ENCODE measurements at places on chromosomes 4 and X.

DNA sequence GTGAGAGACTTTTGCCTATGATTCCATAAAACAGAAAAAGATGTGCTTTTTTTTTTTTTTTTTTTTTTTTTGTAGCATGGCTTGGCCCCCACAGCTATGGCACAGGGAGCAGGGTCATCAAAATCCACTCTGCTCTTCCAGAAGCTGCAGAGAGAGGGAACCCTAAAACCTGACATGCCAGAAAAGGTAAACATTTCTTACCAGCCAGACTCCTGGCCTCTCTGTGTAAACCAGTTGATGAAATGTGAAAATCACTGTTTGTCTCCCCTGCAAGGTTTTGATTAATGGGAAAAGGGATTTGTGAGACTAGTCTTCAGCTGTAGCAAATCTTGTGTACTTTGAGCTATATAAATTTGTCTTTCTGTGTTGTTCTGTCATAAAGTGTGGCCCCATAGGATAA lies 105.9 kb downstream of the ARSJ start:
- no peak overlapping the region for H3K27ac ChIP-seq
- H3K4me3 ChIP-seq, result no peak overlapping the region
- H3K36me3 ChIP-seq, result no peaks in the 10 kb centered on the region
- no peaks in the 10 kb centered on the region for H3K27me3 ChIP-seq
- no peaks in the 10 kb centered on the region for H3K4me1 ChIP-seq

DNA sequence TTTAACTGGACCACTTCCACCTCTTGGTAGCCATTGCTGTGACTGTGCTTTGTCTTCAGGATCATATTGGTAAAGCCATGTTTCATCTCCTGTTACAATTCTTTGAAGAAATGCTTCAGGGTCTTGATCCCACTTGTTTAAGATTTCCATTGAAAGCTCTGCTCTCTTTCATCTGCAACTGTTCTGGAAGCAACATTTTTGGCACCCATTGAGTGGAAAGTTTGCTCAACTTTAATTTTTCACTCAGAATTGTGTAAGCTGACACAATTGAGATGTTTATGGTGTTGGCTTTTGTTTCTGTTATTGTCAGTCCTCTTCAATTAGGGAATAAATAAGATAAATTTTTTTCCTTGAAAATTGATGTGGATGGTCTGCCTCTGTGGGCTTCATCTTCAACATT lies 237.4 kb downstream of the MAPK10 start:
- no peaks in the 10 kb centered on the region for H3K36me3 ChIP-seq
- no peaks in the 10 kb centered on the region for H3K27me3 ChIP-seq
- no peak for DNase-seq

GRCh38 chr4:9765091-9765490 lies 16.3 kb upstream of the DRD5 start:
- H3K27me3 ChIP-seq, result no peaks in the 10 kb centered on the region
- no peak overlapping the region for H3K4me3 ChIP-seq
- no peak for DNase-seq

GRCh38 chr4:158122501-158122900 lies 50.3 kb downstream of the GASK1B start:
- no peaks in the 10 kb centered on the region for H3K36me3 ChIP-seq
- no peak overlapping the region for H3K4me3 ChIP-seq
- H3K27ac ChIP-seq, result no peak overlapping the region
- H3K4me1 ChIP-seq, result no peaks in the 10 kb centered on the region
- DNase-seq, result no peak
- no peaks in the 10 kb centered on the region for H3K27me3 ChIP-seq

GRCh38 chr4:176844448-176844847 lies 51.7 kb upstream of the VEGFC start:
- H3K27me3 ChIP-seq, result no peaks in the 10 kb centered on the region
- H3K36me3 ChIP-seq, result no peaks in the 10 kb centered on the region
- no peak for DNase-seq

- H3K36me3 ChIP-seq, result no peaks in the 10 kb centered on the region
- no peak overlapping the region for H3K27ac ChIP-seq
- no peak for DNase-seq
- H3K4me1 ChIP-seq, result no peaks in the 10 kb centered on the region
- no peaks in the 10 kb centered on the region for H3K27me3 ChIP-seq
- H3K4me3 ChIP-seq, result no peak overlapping the region
These were observed 84.8 kb upstream of the ZNF827 start for GRCh38 chr4:146023334-146023967.

GRCh38 chrX:41176263-41176662 lies 91.0 kb downstream of the USP9X start:
- no peak overlapping the region for H3K4me3 ChIP-seq
- DNase-seq, result no peak
- H3K36me3 ChIP-seq, result peaks cover 31% of the 10 kb centered on the region
- H3K27me3 ChIP-seq, result no peaks in the 10 kb centered on the region
- no peaks in the 10 kb centered on the region for H3K4me1 ChIP-seq
- no peak overlapping the region for H3K27ac ChIP-seq

DNA sequence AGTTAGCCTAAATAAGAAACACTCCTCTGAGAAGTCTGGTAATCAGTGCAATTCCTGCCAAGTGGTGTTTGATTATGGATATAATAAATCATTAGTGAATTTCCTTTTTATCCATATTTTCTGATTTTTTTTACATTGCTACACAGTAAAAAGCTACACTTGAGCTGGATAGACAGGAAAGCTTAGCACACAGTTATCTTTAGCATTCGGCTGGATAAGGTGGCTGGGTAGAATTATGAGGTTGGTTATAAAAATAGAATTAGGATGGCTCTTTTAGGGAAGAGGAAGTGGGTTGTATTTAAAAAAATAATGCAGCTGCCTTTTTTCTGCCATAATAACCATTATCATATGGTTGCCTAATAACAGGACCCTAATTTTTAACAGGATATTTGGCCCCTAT lies 460.6 kb downstream of the NAF1 start:
- H3K4me3 ChIP-seq, result no peak overlapping the region
- no peaks in the 10 kb centered on the region for H3K27me3 ChIP-seq
- no peaks in the 10 kb centered on the region for H3K4me1 ChIP-seq
- no peak overlapping the region for H3K27ac ChIP-seq
- DNase-seq, result no peak

- H3K4me3 ChIP-seq, result no peak overlapping the region
- H3K4me1 ChIP-seq, result peaks cover 9% of the 10 kb centered on the region
- no peaks in the 10 kb centered on the region for H3K27me3 ChIP-seq
These were observed 20.9 kb downstream of the HNRNPD start for GRCh38 chr4:82352825-82353366.

DNA sequence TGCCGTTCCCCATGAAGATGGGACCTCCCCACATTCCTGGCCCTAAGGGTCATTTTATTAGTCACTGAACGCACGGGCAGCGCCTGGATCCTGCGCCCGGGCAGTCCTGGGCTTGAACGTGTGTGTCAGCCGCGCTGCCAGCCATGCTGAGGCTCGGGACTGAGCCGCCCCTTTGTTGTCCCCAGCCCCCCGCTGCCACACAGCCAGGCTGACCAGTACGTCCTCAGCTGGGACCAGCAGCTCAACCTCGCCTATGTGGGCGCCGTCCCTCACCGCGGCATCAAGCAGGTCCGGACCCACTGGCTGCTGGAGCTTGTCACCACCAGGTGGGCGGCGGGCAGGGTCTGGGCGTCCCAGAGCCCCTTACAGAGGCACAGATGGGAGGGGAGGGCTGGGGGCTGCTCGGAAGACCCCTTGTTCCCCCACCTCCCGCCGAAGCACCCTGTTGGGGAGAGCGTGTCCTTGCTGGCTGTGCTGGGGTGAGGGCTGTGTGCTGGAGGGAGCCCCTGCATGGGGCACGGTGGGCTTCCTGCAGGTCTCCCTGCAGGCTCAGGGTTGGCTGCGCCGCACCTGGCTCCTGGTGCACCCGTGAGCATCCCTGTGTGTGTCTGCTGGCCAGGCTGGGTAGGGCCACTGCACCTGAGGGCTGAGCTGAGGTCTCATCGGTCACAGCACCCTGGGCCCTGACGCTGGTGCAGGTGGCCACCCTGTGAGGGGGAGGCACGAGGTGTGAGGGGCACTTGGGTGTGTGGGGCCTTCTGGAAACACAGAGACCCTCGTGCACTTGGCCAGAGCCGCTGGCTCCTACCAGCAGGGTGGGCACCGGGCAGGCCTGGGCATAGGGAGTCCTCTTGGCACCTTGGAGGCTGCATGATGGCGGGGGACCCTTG lies 1.0 kb downstream of the IDUA start:
- no peaks in the 10 kb centered on the region for H3K27me3 ChIP-seq
- H3K4me3 ChIP-seq, result peak overlapping the region; percentile 61
- no peak for DNase-seq
- H3K36me3 ChIP-seq, result peaks cover 12% of the 10 kb centered on the region

DNA sequence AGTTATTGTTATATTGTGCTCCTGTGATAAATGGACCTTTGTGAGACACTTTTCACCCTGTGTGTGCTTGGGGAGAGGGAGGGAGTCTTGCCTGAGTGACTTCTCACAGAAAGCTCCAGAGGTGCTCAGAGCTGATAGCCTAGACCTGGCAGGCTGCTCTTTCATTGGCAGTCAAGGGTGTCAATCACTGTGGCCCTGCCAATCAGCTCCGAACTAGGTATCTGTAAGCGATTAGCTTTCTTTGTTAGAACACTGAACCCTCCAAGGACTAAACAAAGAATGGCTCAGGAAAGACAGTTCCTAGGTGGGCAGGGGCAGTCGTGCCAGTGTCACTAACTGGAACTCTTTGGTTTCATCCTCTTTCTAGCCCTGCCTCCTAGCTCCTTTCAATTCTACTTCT lies 2.7 kb upstream of the NALF2 start:
- H3K27ac ChIP-seq, result no peak overlapping the region
- H3K36me3 ChIP-seq, result no peaks in the 10 kb centered on the region
- H3K27me3 ChIP-seq, result no peaks in the 10 kb centered on the region
- DNase-seq, result no peak
- H3K4me3 ChIP-seq, result no peak overlapping the region
- peaks cover 4% of the 10 kb centered on the region for H3K4me1 ChIP-seq

- no peaks in the 10 kb centered on the region for H3K27me3 ChIP-seq
- H3K4me1 ChIP-seq, result no peaks in the 10 kb centered on the region
- H3K4me3 ChIP-seq, result no peak overlapping the region
- H3K36me3 ChIP-seq, result no peaks in the 10 kb centered on the region
- DNase-seq, result no peak
These were observed 15.0 kb upstream of the ARSF start for GRCh38 chrX:3026074-3026815.

- H3K4me3 ChIP-seq, result no peak within 1 kb of the TSS
- H3K27me3 ChIP-seq, result no peaks in the 10 kb centered on the region
- DNase-seq, result no peak
- no peak within 1 kb of the TSS for H3K27ac ChIP-seq
These were observed at the start of gene POF1B for GRCh38 chrX:85379174-85379907. Gene POF1B, minus strand, starts transcription at chrX:85379665. Its CDS starts 211 bp downstream, at chrX:85379454.

DNA sequence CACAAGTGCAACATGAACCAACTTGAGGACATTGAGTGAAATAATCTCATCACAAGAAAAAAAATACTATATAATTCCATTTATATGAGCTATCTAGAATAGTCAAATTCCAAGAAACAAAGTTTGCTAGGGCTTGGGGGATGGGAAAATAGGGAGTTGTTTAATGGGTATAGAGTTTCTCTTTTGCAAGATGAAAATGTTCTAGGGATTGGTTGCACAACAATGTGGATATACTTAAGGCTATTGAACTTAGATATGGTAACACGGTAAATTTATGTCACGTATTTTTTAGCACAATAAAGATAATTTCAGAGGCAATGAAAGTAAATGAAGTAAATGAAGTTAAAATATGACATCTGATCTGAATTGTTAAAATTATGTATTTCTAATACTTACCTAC lies 7.9 kb downstream of the MFSD8 start:
- no peak for DNase-seq
- H3K4me3 ChIP-seq, result no peak overlapping the region

DNA sequence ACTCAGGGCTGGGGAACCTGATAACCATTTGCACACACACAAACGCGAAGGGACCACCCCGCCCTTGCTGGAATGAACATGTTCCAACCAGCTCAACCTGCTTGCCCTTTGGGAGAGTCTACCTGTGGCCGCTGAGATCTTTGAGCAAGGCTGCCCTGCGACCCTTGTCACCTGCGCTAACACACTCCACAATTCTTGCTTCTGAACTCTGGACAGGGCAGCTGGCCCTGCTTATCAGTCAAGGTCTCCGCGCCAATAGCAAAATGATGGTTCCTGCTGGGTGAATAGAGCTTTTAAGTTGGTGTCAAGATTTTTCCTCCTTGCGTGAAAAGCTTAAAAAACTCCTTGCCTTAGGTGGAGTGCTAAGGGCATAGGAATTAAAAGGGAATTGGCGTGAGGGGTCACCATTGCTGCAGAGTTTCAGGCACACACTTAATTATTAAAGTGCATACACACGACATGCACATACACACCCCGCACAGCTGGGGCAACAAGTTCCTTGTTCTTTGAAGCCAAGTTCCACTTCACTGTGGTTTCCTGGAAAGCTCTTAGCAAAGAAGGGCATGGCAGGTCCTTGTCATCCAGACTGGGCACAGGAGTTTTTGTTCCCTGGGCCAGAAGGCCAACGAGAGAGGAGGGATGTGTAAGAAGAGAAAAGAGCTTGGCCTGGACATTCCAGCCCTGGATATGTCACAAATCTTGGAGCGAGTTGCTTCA lies 207.7 kb downstream of the STIM2 start:
- H3K4me3 ChIP-seq, result no peak overlapping the region
- no peaks in the 10 kb centered on the region for H3K4me1 ChIP-seq
- H3K36me3 ChIP-seq, result no peaks in the 10 kb centered on the region
- H3K27ac ChIP-seq, result no peak overlapping the region

- peaks cover 7% of the 10 kb centered on the region for H3K27me3 ChIP-seq
- no peak overlapping the region for H3K4me3 ChIP-seq
- no peak for DNase-seq
- H3K36me3 ChIP-seq, result no peaks in the 10 kb centered on the region
- no peak overlapping the region for H3K27ac ChIP-seq
- H3K4me1 ChIP-seq, result peaks cover 3% of the 10 kb centered on the region
These were observed 2.7 kb upstream of the PDGFC start for GRCh38 chr4:156974264-156974663.

GRCh38 chr4:3418029-3418762 lies 23.6 kb upstream of the HGFAC start:
- no peaks in the 10 kb centered on the region for H3K4me1 ChIP-seq
- no peaks in the 10 kb centered on the region for H3K27me3 ChIP-seq
- no peaks in the 10 kb centered on the region for H3K36me3 ChIP-seq
- no peak overlapping the region for H3K4me3 ChIP-seq
- no peak overlapping the region for H3K27ac ChIP-seq

GRCh38 chr4:89072921-89073320 lies 15.9 kb upstream of the FAM13A start:
- no peak for DNase-seq
- no peak overlapping the region for H3K27ac ChIP-seq
- H3K36me3 ChIP-seq, result no peaks in the 10 kb centered on the region
- no peaks in the 10 kb centered on the region for H3K27me3 ChIP-seq

DNA sequence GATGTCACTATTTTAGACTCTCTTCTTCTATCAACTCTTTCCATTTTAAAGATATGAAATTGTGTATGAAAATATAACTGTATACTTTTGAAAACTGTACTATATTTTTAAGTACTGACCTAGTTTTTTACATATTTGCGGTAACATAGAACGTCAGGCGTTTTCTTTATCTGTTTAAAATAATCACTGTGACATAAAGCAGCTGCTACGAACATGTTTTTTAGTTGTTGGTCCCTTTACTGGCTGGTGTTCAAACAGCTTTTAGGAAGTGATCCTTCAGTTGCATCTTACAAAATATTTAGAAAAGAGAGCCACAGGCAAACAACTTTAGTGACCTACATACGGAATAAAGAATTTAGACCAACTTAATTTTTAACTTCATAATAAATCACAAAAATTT lies 73.1 kb downstream of the METTL14 start:
- H3K4me3 ChIP-seq, result no peak overlapping the region
- H3K27ac ChIP-seq, result no peak overlapping the region
- no peaks in the 10 kb centered on the region for H3K27me3 ChIP-seq
- H3K4me1 ChIP-seq, result no peaks in the 10 kb centered on the region
- peaks cover 10% of the 10 kb centered on the region for H3K36me3 ChIP-seq
- no peak for DNase-seq
